ENCODE measurements at places on chromosomes 13 and 19. TPM values are rescaled to one million over a fixed set of nuclear protein-coding genes. Genes with fewer than 3 reads are reported as not detected.

The KIR2DL1 gene
- total RNA-seq, result not detected

The ZNF490 gene
- 14.8 TPM for total RNA-seq

The GCDH gene
- total RNA-seq, result 21.2 TPM

The DIRAS1 gene
- 13.6 TPM for total RNA-seq

The UNC13A gene
- total RNA-seq, result under 0.01 TPM

The SERPINE3 gene
- not detected for total RNA-seq

The ERICH6B gene
- total RNA-seq, result not detected

The HNRNPA1L2 gene
- total RNA-seq, result 3.7 TPM

The PNMA8A gene
- 8.1 TPM for total RNA-seq

The SELENOV gene
- total RNA-seq, result not detected

The CABP5 gene
- total RNA-seq, result not detected

The DCT gene
- 0.13 TPM for total RNA-seq

The DMKN gene
- total RNA-seq, result 12.1 TPM

The CCDC194 gene
- total RNA-seq, result not detected

The SULT2B1 gene
- not detected for total RNA-seq

The CALR3 gene
- not detected for total RNA-seq

The CYP4F11 gene
- total RNA-seq, result under 0.01 TPM

The ANKRD24 gene
- total RNA-seq, result 0.97 TPM

The TRAPPC5 gene
- 40.4 TPM for total RNA-seq

The KIR3DL2 gene
- total RNA-seq, result not detected

The PLPP2 gene
- 0.11 TPM for total RNA-seq

The FCER2 gene
- total RNA-seq, result not detected
